Pancreas (tissue), 10 donors: ENCODE measurements at places on chromosomes 5 and 9. TPM values are rescaled to one million over a fixed set of nuclear protein-coding genes. Genes with fewer than 3 reads are reported as not detected.
A peak's percentile ranks its signal among the peaks of the same experiment; 100 is the strongest.

DNA sequence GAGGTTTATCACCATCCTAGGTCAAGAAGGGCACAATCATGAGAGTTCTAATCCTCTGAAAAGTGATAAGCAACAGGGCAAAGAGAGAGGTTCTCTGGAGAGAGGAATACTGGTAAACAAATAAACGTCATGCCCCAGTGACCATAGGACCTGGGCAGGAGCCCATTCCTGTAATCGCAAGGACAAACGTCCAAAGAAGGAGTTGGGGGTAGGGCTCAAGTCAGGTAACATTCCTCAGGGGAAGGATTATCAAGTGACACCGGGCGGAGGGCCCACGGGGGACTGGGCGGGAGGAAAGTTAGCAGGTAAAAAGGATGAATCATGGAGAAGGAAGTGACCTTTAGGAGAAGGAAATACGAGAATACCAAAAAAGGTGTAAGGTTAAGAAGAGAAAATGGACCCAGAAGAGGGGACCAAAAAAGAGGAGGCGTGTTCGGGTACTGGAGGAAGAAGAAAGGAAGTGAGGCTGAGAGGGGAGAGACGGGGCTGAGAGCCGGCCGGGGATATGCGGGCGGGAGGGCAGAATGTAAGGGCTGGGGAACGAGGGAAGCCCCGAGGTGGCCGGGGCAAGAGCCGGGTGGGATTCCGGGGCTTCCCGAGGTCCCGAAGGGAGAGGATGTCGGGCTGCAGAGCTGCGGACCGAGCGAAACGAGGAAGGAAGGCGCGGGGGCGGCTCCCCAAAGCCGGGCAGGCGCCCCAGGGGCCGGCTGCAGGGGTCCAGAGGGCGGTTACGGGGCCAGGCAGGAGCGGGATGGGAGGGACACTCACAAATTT lies 583 bp downstream of the DIAPH1 start:
- peak overlapping the region; percentile 99 for H3K4me3 ChIP-seq
- peak; percentile 92 for DNase-seq
- peaks cover 35% of the 10 kb centered on the region for H3K4me1 ChIP-seq
- H3K27me3 ChIP-seq = no peaks in the 10 kb centered on the region

DNA sequence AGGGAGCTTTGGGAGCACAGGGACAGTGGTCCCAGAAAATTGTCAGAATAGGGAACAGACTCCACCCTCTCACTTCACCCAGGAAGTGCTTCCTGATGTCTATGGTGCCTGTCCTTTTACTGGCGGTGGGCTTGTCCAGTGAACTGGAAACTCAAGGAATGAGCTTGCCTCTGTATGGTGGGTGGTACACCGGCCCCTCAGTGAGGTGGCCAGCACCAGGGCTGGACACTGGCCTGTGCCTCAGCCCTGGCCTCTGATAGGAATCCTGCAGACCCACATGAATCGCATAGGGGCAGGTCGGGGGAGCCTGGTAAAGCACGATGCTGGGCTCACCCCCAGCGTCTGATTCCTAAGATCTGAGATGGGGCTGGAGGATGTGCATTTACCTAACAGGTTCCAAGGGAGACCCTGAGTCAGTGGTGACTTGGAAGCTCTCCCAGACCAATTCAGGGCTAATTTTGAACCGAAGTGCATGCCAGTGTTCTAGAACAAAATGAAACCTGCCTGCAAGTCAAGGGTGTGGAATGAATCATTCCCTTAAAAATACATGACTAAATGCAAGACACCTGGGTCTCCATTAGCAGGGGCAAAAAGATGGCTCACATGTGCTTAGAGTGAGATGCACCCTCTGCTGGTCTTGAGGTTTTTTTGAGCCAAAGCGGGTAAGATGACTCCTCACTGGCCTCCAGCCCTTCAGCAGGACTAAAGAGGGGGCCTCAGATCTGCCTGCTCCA lies 178.3 kb downstream of the HSPA4 start:
- peaks cover 6% of the 10 kb centered on the region for H3K4me1 ChIP-seq
- H3K36me3 ChIP-seq = no peaks in the 10 kb centered on the region
- H3K27ac ChIP-seq = no peak overlapping the region
- H3K4me3 ChIP-seq = no peak overlapping the region
- no peaks in the 10 kb centered on the region for H3K27me3 ChIP-seq

- no peaks in the 10 kb centered on the region for H3K36me3 ChIP-seq
- no peak overlapping the region for H3K4me3 ChIP-seq
- H3K27me3 ChIP-seq = no peaks in the 10 kb centered on the region
- no peaks in the 10 kb centered on the region for H3K4me1 ChIP-seq
Observed at GRCh38 chr5:31663519-31663918, 24.6 kb downstream of the PDZD2 start.

DNA sequence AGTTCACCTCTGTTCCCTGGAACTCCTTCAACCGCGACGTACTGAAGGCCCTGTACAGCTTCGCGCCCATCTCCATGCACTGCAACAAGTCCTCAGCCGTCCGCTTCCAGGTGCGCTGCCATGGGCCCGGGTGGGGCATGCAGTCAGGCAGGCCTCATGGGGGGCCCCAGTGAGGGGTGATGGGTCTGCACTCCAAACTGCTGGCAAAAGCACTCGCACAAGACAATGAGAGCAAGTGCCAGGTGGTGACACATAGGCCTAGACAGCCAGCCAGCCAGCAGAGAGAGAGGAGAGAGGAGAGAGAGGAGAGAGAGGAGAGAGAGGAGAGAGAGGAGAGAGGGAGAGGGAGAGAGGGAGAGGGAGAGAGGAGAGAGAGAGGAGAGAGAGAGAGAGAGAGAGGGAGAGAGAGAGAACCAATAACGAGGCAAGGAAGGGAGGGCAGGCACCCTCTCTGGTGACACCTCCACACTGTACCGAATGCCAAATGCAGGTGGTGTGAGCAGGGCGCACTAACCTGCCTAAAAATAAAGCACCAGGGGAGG lies 21.0 kb downstream of the DBH start:
- no peaks in the 10 kb centered on the region for H3K27me3 ChIP-seq
- H3K36me3 ChIP-seq = no peaks in the 10 kb centered on the region
- H3K4me3 ChIP-seq = no peak overlapping the region
- no peak overlapping the region for H3K27ac ChIP-seq
- H3K4me1 ChIP-seq = peaks cover 15% of the 10 kb centered on the region

DNA sequence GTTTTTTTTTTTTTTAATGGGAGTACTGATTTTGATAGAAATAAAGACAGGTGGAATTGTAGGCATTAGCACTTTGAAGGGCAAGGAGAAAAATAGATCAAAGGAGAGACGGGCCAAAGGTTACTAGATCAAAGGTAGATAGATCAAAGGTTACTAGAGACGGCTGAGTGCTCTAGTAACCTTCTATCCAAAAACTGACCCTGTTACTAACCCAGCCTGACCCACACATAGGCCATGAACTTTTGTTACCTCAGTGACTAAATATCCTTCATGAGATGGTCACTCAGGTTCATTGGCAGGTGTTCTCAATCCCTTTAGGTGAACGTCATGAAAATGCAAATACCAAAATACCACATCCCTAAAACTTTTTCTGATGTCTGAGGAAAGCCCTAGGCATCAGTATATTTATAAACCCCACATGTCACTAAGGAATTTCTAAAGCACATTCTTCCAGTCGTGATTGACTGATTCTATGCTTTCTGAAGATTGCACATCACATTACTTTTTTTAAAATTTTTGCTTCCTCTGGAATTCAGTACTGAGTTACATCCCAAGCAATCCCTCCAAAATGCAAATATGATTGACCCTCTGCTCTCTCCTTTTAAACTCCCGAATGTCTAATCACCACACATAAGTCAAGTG lies 772.7 kb downstream of the BRINP1 start:
- no peak for DNase-seq
- H3K4me3 ChIP-seq = no peak overlapping the region
- no peaks in the 10 kb centered on the region for H3K36me3 ChIP-seq
- H3K27me3 ChIP-seq = no peaks in the 10 kb centered on the region

DNA sequence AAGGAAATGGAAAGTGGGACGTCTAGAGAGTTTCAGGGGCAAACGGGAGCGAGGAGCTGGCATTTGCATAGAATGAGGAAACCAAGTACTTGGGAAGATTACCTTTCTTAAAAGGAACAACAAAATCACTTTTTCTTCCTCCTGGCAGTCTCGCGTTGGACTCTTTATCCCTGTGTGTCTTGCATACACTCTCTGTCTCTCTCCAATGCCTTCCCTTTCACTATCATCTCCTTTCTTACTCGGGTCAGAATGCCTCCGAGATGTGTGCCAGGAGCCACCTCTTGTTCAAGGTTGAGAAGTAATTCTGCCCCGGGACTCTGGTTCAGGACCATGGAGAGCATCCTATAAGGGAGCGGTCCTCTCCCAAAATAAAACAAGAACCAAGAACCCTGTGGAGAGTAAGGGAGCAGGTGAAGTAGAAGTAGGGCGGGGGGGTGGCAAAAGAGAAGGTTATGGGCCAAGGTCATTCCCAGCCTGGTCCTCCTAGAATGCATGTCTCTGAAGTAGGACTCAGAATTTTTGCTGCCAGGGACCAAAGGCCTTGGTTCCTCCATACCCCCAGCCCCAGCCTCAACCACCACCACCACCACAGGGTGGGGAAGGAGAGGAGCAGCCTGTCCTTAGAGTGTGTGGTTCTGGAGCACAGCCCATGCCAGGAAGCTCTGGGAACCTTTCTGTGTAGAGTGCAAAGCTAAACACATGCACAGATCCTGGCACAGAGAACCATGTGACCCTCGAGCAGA lies 72.1 kb upstream of the ARAP3 start:
- no peaks in the 10 kb centered on the region for H3K27me3 ChIP-seq
- no peaks in the 10 kb centered on the region for H3K4me1 ChIP-seq
- H3K36me3 ChIP-seq = no peaks in the 10 kb centered on the region
- no peak for DNase-seq

GRCh38 chr5:374631-375335 lies 53.3 kb downstream of the AHRR start:
- H3K4me1 ChIP-seq = no peaks in the 10 kb centered on the region
- no peak for DNase-seq
- H3K36me3 ChIP-seq = no peaks in the 10 kb centered on the region
- no peak overlapping the region for H3K27ac ChIP-seq
- no peaks in the 10 kb centered on the region for H3K27me3 ChIP-seq

- DNase-seq = peak; percentile 29
- no peaks in the 10 kb centered on the region for H3K27me3 ChIP-seq
- no peaks in the 10 kb centered on the region for H3K4me1 ChIP-seq
- no peak overlapping the region for H3K27ac ChIP-seq
Observed at GRCh38 chr9:134678206-134678605, 36.6 kb downstream of the COL5A1 start.

DNA sequence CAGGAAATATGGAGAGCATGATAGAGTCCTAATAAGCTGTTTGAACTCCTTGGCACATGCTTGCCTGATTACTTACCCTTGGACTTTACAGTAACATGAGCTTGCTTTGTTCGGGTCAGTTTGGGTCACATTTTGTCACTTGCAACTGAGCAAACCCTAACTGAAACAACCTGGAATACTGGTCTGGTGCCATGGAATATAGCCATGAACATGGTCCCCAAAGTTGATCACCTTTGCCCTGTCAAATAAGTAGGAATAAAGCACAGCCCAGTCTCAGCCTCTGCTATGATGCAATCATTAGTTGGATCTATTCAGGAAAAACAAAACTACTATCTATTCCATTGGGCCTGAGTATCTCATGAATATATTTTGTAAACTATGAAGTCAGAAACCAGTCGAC lies 18.2 kb downstream of the CDO1 start:
- H3K4me1 ChIP-seq = peaks cover 11% of the 10 kb centered on the region
- no peak overlapping the region for H3K27ac ChIP-seq
- no peak overlapping the region for H3K4me3 ChIP-seq

GRCh38 chr5:176542596-176543427 lies 5.6 kb upstream of the RNF44 start:
- peaks cover 4% of the 10 kb centered on the region for H3K4me1 ChIP-seq
- peak overlapping the region; percentile 59 for H3K4me3 ChIP-seq
- H3K27ac ChIP-seq = peak overlapping the region; percentile 36
- no peaks in the 10 kb centered on the region for H3K36me3 ChIP-seq
- H3K27me3 ChIP-seq = no peaks in the 10 kb centered on the region

DNA sequence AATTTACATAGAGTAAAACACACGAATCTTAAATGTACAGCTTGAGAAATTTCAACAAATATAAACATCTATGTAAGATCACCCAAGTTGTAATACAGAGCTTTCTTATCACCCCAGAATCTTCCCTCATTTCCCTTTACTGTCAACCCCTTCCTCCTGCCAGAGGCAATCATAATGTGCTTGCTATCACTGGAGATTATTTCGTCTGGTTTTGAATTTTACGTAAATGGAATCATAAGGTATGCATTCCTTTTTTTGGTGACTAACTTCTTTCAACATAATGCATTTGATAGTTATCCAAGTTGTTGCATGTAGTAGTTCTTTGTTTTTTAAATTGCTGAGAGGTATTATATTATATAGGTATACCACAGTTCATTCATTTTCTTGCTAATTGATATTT lies 37.5 kb upstream of the GPR151 start:
- no peak for DNase-seq
- H3K4me1 ChIP-seq = no peaks in the 10 kb centered on the region
- no peak overlapping the region for H3K4me3 ChIP-seq
- no peak overlapping the region for H3K27ac ChIP-seq
- H3K27me3 ChIP-seq = no peaks in the 10 kb centered on the region

DNA sequence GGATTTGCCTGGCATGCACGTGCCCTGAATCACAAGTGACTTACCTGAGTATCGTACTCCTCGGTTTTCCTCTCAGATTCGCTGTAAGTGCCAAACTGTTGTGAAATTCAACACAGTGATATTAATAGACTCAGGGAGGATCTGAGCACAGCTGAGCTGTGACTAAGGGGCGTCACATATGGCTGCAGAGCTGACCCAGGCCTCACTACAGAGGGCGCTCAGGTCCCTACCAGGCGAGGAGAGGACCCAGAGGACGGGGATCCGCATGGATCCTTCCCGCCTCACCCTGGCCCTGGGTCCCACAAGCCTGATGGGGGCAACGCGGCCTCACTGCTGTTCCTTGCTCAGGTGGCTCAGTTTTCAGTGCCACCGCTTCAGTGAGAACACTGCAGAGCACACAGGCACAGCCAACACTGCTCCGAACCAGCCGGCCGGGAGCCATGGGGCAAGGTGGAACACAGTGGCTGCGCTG lies 20.1 kb downstream of the CLPTM1L start:
- H3K27me3 ChIP-seq = no peaks in the 10 kb centered on the region
- no peak overlapping the region for H3K4me3 ChIP-seq
- H3K27ac ChIP-seq = no peak overlapping the region

DNA sequence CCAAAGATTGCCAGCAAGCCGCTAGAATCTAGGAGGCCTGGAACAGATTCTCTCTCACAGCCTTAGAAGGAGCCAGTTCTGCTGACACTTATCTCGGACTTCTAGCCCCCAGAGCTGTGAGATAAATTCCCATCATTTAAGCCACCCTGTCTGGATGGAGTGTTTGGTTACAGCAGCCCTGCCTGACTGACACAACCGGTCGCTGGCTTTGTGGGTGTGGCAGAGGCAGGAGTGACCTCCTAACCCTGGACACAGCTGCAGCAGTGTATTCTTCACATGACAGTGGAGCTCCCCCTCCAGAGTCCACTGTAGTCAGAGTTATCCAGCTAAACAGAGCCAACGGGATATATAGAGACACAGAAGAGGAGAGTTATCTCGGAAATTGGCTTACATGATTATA lies 21.2 kb upstream of the IL17B start:
- no peak overlapping the region for H3K27ac ChIP-seq
- no peaks in the 10 kb centered on the region for H3K4me1 ChIP-seq
- H3K36me3 ChIP-seq = no peaks in the 10 kb centered on the region
- no peak for DNase-seq

- no peaks in the 10 kb centered on the region for H3K27me3 ChIP-seq
- no peak for DNase-seq
- H3K36me3 ChIP-seq = no peaks in the 10 kb centered on the region
- no peak overlapping the region for H3K4me3 ChIP-seq
- no peaks in the 10 kb centered on the region for H3K4me1 ChIP-seq
Observed at GRCh38 chr5:157390133-157390532, 69.9 kb upstream of the NIPAL4 start.

The KCNIP1 gene
- total RNA-seq = 0.32 TPM

The POLR3G gene
- 1.2 TPM for total RNA-seq

The PGM5 gene
- total RNA-seq = 1.9 TPM

The AQP3 gene
- total RNA-seq = 25.7 TPM

The C5 gene
- total RNA-seq = 23.5 TPM

The NEURL1B gene
- 2.8 TPM for total RNA-seq

The CRB2 gene
- not detected for total RNA-seq

The OLFM1 gene
- 10.4 TPM for total RNA-seq
